ENCODE measurements at places on chromosomes 13 and 19.

GRCh38 chr13:21318891-21319532 is 140.1 kb downstream of the ZDHHC20 start:
- DNase-seq, result no peak

GRCh38 chr19:48413879-48414587 is 20.6 kb downstream of the GRIN2D start:
- DNase-seq, result no peak

- DNase-seq, result no peak
These were observed 4.0 kb upstream of the IGFL1 start for GRCh38 chr19:46225558-46226004.

DNA sequence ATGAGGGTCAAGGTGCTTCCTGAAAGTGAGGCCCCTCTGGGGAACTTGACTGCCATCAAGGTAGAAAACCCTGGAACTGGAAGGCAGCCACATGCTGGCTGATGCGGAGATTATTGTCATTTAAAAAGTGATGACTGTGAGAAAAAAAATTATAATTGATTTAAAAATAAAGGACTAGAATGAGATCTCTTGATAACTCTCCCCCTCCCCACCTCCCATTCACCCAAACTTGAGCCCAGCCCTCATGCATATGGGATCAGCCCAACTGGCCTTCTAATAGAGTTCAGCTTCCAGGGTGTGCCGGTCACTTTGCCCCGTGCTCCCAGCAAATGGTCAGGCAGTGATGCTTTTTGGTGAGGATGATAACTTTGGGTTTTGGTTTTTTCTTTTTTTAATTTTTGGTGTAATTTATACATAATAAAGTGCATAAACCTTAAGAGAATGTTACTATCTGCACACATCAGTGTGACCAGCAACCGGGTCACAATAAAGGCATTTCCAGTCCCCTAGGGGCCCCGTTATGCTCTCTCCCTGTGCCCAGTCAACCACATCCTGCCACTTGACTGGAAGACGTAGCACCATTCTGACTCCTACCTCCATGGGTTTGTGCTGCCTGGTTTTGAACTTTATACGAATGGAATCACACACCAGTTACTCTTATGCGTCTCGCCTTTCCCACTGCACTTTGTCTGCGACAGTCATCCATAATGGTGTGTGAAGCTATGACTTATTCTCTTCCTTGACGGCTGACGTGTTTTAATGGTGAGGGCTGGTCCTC is 187.9 kb downstream of the USP12 start:
- no peak for DNase-seq

- DNase-seq, result no peak
These were observed 191.5 kb upstream of the ZNF536 start for GRCh38 chr19:30180691-30181090.

- DNase-seq, result no peak
These were observed 30.9 kb downstream of the LAMP1 start for GRCh38 chr13:113327766-113328471.

DNA sequence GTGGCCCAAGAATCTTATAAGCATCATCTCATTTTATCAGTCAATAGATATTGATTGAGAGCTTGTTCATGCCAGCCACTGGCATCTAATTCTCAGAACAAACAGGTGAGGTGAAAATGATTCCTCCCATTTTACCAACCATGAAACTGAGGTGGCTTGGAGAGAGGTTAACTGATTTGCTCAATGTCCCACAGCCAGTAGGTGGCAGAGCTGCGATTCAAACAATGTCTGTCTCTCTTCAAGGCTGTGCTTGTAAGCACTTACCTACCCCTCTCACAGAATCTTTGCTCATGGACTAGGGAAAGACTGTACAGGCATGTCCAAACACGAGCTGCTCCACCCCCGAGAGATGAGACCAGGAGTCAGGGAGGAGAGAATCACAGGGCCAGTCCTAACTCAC is 21.5 kb upstream of the GSX1 start:
- DNase-seq, result no peak

DNA sequence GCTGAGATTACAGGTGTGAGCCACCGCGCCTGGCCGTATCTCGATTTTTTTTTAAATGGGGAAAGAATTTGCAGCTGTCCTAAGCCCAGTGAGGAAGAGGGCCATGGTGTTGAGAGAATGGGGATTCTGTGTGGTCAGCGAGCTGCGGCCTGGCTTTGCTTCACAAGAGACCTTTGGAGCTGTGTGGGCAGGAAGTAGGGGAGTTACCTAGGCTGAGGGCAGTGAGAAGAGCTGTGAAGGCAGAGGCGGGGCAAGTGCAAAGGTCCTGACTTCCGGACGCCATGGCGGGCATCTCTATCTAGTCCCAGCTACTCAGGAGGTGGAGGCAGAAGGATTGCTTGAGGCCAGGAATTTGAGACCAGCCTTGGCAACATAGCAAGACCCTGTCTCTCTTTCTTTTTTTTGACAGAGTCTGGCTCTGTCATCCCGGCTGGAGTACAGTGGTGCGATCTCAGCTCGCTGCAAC is 4.9 kb downstream of the AP2A1 start:
- DNase-seq, result no peak

All from stimulated activated naive B cell treated with anti-CD40 and anti-IgM and Interleukin-4, amounts not matched to agents 10 μg/mL and 1 μg/mL and 100 μg/mL, for 72 hours (primary cell).